ENCODE measurements at places on chromosomes 1 and 21.

DNA sequence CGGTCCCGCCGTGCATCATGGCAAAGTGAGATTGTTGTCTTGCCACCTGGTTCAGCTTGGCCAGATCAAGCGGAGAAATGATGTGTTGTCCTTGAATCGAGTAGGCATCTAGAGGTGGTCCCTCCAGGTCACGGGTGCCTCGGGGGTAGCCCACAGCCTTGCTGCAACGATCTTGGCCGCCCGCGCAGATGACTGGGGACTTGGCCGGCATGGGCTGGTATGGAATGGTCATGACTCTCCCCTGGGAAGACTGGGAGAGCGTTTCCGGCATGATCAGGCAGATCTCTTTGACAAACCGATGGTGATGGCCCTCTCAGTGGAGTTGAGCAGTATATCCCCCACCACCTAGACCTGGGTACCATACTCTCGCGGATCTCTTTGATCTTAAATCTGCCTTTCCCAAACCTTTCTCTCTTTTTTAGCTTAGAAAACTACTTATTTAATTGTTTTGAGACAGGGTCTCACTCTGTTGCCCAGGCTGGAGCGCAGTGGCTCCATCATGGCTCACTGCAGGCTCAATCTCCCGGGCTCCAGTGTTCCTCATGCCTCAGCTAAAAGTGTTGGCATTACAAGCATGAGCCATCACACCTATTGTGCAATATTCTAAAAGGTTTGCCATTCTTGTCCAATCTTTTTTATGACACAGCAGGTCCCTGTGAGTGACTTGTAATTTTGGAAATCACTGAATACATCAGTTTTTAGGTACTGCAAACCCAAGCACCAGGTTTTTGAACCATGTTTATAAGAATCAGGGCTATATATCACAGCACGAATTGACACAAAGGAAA, 9.4 kb upstream of the ELAPOR1 start:
- no peak for DNase-seq

- no peak for DNase-seq
Observed at GRCh38 chr1:84083307-84083706, 60.8 kb upstream of the PRKACB start.

GRCh38 chr1:198929961-198930599, 291.2 kb downstream of the PTPRC start:
- DNase-seq = peak; percentile 45

DNA sequence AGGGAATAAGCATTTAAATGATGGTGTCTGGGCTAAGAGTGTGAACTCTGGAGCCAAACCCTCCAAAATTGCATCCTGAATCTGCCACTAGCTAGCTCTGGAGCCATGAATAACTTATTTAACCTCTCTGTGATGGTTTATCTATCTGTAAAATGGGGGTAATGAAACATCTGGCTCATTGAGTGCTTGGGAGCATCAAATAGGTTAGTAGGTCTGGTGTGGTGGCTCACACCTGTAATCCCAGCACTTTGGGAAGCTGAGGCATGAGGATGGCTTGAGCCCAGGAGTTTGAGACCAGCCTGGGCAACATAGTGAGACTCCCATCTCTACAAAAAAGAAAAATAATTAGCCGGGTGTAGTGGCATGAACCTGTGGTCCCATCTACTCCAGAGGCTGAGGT, 42.8 kb downstream of the KIF1B start:
- no peak for DNase-seq

DNA sequence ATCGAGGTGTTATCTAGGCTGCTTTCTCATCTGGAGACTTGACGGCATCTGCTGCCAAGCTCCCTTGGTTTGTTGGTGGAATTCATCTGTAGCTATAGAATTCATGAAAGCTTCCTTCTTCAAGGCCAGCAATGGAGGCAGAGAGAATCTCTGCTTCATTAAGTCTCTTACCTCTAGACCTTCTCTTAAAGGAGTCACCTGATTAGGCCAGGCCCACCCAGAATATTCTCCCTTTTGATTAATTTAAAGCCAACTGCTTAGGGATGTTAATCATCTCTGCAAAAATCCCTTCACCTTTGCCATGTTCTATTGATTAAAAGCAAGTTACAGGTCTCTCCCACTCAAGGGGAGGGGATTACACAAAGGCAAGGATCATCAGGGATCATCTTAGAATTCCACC, 5.3 kb upstream of the NCF2 start:
- no peak for DNase-seq

DNA sequence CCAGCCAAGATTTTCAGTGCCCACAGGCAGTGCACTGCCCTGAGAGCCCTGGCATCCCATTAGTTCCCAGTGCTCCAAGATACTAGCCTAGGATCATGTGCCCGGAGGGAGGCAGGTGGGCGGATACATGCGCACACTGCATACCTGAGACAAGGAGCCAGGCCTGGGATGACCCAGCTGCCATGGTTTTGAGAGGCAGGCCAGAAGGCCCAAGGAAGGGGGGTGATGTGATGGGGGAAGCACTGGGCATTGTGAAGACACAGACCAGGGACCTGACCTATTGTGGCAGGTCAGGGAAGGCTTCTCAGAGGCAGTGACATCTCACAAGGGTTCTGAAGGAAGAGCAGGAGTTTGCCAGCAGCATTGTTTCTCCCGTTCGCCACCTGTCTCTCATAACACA, 3.6 kb downstream of the ZC3H12A start:
- no peak for DNase-seq

DNA sequence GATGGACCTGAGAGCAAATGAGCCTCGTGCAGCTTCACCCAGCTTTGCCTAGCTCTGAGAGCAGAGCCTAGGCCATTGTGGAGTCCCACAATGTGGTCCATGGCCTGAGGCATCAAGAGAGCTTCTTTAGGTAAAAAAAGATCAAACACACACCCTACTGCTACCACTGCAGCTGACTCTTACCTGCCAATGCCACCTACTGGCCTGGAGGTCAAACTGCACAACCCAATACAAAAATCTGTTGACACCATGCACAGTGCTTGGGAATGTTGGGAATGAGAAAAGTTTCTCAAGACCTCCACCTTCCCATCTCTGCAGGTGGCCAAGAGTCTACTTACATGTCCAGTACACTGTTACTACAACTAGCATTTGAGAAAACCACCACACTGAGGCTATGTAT, 60.6 kb downstream of the UCHL5 start:
- DNase-seq = no peak

DNA sequence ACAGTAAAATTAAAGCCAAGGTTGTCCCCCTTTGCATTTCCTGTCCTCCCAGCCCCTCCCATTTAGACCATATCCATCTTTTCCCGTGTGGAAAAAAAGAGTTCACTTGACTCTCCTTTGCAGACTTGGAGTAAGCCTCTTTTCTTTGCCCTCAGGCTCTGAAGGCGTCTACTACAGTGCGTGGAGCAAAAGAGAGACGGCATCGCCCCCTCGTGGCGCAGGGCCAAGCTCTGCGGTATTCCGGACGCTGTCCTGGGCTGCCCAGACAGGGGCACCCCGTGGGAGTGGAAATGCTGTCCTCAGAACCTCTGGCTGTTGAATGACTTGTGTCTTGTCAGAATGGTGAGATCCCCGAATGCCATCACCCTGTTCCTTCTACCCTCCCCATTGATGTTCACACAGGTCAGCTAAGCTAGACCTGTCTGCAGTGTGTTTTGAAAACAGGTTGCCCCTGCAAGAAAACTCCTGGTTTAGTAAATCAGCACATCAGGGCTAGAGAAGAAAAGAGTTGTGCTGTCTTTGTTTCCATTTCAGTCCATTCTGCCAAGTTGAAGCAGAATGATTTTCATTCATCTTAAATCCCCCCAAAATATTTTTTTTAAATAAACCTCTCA, 12.3 kb upstream of the GJA8 start:
- DNase-seq = peak; percentile 62

DNA sequence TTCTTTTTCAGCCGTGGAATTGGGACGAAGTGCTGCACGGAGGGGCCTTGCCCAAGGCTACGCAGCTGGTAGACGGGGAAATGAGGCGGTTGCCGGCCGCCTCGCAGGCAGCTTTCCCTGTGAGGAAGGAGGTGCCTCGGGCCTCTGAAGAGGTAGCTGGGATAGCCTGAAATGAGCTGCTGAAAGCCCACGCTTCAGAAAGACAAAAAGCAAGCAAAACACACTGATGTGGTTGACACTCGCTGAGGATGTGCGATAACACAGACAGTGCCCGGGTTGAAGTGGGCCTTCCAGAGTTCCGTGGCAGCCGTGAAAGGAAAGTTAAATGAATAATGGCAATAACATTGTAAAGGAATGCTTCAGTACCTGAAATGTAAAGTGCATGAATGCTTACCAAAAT, 47.2 kb downstream of the S1PR1 start:
- DNase-seq = no peak

DNA sequence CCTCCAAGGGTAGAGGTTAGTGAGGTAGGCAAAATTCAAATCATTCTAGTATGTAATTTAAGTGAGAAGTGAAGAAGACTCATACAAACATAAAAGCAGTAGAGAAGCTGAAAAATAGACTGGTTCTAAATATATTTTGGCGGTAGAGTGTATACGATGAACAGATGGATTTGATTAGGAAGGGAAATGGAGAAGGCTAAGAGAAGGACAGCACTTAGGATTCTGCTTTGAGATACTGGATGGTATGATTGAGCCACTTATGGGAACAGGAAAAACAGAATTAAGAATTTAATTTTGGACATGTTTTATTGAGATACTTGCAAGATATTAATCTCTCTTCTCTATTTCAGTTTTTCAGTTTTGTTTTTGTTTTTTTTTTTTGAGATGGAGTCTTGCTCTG, 60.1 kb downstream of the EPB41 start:
- no peak for DNase-seq

- no peak for DNase-seq
Observed at GRCh38 chr1:115463347-115463746, 125.3 kb upstream of the NGF start.

GRCh38 chr1:107940701-107941100, 24.3 kb downstream of the VAV3 start:
- DNase-seq = no peak

GRCh38 chr1:171352554-171352953, 38.6 kb downstream of the FMO4 start:
- no peak for DNase-seq

- no peak for DNase-seq
Observed at GRCh38 chr1:115220340-115221270, 117.4 kb downstream of the NGF start.

DNA sequence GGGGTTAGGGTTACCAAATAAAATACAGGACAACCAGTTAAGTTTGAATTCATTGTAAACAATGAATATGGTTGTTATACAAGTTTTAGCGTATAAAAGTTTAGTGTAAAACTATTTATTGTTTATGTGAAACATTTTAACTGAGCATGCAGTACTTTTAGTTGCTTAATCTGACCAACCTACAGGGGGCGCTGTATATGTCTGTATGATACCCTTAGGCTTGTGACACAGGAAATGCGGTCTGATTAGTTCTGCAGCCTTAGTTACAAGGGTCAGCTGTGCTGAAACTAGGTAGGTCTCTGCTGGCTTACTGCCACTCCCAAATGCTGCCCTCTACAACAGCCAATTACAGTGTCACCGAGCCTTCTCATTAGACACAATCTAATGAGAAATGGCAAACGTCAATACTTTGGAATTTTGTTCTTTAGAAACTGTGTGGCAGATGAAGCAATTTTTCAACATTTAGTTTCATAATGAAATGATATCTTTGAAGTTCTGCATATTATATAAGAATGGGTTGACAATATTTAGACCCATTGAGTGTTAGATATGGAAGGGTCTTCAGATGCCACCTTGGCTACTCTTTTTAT, 56.2 kb downstream of the NTNG1 start:
- DNase-seq = no peak

DNA sequence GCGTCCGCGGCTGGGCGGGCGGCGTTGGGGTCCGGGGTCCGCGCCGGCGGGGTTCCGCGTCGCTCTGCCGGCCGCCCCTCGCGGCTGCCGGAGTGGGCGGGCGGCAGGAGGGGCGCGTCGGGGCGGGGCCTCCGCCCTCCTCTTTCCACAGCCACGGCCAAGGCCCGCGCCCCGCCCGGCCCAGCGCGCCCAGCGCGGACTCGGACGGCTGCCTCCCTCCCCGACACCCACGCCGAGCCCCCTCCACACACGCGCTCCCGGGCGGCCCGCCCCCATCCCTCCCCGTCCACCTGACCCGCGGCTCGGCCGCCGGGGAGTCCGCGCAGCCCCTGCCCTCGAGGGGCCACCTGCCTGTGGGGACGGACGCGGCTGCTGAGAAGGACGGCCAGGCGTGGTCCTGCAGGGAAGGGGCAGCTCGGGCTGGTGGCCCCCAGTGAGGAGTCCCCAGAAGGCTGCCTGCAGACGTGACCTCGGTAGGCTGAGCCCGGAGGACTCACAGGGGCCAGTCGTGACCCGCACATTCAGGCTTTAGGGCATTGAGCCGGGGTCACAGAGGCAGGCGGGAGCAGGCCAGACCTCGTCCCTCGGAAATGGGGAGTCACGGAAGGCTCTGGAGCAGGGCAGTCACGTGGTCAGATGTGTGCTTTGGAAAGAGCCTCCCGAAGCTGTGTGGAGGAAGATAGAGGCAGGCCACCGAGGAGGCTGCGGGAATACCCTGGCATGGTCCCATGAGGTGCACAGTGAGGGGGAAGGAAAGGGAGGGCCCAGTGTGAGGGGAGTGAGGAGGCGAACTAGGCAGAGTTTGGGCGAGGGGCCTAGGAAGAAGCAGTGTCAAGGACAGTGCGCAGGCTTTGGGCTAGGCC, at the start of gene COL8A2:
Gene COL8A2, minus strand, starts transcription at position 94 of the 863 bp plus-strand sequence. CDS start 24,980 bp downstream, outside the sequence.
- no peak for DNase-seq

DNA sequence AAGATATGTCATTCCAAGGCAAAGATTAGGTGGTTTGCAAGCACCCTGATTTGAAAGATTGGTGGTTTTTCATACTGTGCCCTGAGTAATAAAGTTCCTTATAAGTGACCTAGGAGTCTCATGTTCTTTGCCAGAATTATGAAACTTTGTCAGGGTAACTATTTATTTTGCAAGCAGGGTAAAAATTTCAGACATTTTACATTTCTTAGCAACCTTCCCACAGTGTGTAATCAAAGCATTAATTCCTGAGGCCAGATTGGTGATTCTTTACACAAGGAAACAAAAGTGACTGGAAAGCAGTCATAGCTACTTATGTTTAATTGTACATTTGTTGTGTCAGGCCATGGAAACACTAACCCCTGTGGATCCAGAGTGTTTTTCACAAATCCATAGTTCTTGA, 998.0 kb upstream of the B3GALT2 start:
- DNase-seq = no peak

DNA sequence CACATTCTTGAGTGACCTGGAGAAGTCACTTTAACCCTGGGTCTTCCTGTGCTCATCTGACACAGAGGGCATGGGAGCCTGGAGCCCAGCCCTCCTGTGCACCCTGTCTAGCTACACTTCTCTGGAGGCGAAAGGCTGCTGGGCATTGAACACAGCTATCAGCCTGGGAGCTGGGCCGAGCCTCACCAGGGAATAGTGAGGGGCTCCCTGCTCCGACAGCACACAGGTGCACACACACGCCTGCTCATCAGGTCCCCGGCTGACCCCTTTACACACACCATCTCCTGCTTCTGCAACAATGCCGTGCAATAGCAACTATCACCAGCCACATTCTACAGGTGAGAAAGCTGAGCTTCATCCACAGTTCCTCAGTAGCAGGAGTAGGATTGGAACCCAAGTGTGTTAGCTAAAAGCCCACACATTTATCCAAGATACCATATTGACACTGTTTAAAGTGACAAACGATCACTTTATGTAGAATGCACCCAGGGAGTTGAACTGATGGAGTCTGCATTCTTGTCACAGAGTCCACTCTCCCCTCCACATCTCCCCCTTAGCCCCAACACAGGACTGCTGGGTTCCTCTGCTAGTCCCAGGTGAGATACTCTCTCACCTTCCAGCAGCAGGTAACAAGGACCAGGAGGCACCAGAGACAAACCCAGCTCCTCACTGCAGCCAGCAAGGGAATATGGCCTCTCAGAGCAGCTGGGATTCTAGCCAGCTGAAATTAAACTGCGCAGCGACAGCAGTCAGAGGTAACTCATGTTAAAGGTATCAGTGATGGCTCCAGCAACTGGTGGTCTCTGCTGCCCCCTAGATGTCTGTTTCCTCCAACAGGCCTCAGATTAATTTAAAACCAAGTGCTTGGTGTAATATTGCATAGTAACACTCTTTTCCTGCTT, 18.3 kb upstream of the CAPN8 start:
- DNase-seq = peak; percentile 40

Data from right kidney (tissue), 9 donors.